ENCODE measurements at places on chromosomes 12 and 14. TPM values are rescaled to one million over a fixed set of nuclear protein-coding genes. Genes with fewer than 3 reads are reported as not detected.
A peak's percentile ranks its signal among the peaks of the same experiment; 100 is the strongest.

Gene CRIP1
- 13.2 TPM for polyA plus RNA-seq

Gene KRT86
- polyA plus RNA-seq: 0.30 TPM

Gene UNG
- 94.2 TPM for polyA plus RNA-seq

Gene OAS2
- 0.10 TPM for polyA plus RNA-seq

Gene SDR9C7
- polyA plus RNA-seq: 0.12 TPM

Gene BDKRB1
- not detected for polyA plus RNA-seq

Gene KRT73
- not detected for polyA plus RNA-seq

DNA sequence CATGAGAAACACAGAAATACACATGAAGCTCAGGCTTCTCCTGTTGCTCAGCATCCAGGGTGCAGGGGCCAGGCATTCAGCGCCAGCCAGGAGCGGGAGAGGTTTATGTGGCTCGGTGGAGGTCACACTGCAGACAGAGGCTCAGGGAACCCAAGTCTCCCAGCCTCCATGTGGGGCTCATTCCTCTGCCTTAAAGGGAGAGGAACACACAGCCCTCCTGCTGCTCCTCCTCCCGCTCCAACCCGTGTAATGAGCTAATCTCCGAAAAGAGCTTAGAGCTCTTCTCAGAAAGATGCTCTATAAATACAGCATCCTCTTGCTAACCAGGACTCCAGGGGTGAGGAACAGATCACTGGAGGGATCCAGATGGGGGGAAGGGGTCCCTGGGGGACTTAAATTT, 28.2 kb downstream of the FGF6 start:
- no peaks in the 10 kb centered on the region for H3K36me3 ChIP-seq
- H3K4me1 ChIP-seq: no peaks in the 10 kb centered on the region
- peak; percentile 23 for DNase-seq
- H3K27ac ChIP-seq: no peak overlapping the region
- H3K4me3 ChIP-seq: no peak overlapping the region
- H3K27me3 ChIP-seq: no peaks in the 10 kb centered on the region

DNA sequence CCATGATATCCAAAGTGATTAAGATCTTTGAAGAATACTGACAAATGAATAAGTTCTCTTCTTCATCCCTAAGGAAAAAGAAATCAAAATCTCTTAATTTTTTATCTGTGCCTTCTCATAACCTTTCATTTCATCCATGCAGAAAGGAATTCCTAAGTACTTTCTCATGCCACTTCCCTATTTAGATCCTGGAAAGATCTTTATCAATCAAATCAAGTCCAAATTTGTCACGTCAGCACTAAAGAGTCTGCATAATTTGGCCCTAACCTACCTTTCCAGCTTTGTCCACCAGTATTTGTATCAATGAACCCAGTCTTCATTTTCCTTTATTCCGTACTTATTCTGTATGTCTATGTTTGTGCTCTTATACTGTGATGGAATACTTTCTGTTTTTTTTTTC, 41.2 kb downstream of the VEZT start:
- peaks cover 9% of the 10 kb centered on the region for H3K4me1 ChIP-seq
- H3K4me3 ChIP-seq: no peak overlapping the region
- H3K27me3 ChIP-seq: no peaks in the 10 kb centered on the region
- no peak overlapping the region for H3K27ac ChIP-seq
- no peaks in the 10 kb centered on the region for H3K36me3 ChIP-seq
- no peak for DNase-seq

- no peak for DNase-seq
- no peak overlapping the region for H3K4me3 ChIP-seq
- peaks cover 19% of the 10 kb centered on the region for H3K27me3 ChIP-seq
- H3K4me1 ChIP-seq: no peaks in the 10 kb centered on the region
These were observed 6.8 kb upstream of the NR4A1 start for GRCh38 chr12:52044292-52044983.

- H3K27me3 ChIP-seq: no peaks in the 10 kb centered on the region
- DNase-seq: no peak
- no peak overlapping the region for H3K27ac ChIP-seq
- no peaks in the 10 kb centered on the region for H3K4me1 ChIP-seq
These were observed 237.2 kb downstream of the ITPR2 start for GRCh38 chr12:26595806-26596205.

DNA sequence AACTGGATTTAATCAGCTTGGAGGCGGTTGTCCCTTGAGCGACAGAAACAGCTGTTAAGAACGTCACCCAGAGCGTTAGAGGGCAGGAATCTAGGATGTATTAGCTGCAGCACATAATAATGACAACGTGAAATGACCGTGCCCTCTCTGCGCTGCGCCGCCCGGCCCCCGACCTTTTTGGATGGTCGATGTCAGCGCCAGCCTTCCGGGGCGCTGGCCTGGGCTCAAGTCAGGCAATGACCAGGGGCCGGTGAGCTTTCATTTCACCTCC, 427 bp upstream of the TMEM120B start:
- peak; percentile 62 for DNase-seq
- peaks cover 12% of the 10 kb centered on the region for H3K4me1 ChIP-seq
- peak overlapping the region; percentile 84 for H3K27ac ChIP-seq
- H3K27me3 ChIP-seq: no peaks in the 10 kb centered on the region

DNA sequence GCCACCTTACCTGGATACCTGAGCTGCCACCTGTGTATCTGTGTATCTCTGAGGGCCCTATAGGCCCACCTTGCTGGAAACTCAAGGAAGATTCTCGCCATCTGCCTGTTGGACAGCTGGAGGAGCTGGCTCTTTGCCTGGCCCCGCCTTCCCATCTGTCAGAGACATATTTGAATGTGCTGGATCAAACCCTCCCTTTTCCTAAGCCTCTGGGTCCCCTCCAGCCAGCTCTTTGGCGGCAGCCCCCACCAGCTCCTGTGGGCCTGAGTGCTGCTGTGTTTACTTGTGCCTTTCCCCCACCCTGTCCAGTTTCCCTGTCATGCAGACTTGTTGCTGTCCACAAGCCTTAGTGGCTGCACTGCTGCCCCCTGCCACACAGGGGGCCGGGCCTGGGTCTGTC, 55.9 kb upstream of the SRSF5 start:
- no peaks in the 10 kb centered on the region for H3K36me3 ChIP-seq
- no peak overlapping the region for H3K27ac ChIP-seq
- peaks cover 38% of the 10 kb centered on the region for H3K4me1 ChIP-seq
- DNase-seq: no peak
- no peak overlapping the region for H3K4me3 ChIP-seq

DNA sequence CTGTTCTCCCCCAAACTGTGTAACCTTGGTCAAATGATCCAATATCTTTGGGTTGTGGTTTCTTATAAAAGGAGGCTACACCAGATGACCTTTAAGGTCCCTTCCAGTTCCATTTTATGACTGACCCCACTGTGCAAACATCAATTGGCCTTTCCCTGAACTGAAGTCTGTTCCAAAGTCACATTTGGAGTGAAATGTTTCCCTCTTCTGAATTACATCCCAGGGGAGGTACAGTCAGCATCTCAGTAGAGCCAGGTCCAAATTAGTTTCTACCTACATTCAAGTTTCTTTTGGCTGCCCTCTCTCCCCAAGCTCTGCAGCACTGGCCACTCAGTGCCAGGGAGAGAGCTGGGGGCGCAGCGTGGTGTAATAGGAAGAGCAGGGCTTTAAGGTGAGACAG, 34.4 kb downstream of the LIMA1 start:
- H3K36me3 ChIP-seq: no peaks in the 10 kb centered on the region
- H3K27me3 ChIP-seq: no peaks in the 10 kb centered on the region

DNA sequence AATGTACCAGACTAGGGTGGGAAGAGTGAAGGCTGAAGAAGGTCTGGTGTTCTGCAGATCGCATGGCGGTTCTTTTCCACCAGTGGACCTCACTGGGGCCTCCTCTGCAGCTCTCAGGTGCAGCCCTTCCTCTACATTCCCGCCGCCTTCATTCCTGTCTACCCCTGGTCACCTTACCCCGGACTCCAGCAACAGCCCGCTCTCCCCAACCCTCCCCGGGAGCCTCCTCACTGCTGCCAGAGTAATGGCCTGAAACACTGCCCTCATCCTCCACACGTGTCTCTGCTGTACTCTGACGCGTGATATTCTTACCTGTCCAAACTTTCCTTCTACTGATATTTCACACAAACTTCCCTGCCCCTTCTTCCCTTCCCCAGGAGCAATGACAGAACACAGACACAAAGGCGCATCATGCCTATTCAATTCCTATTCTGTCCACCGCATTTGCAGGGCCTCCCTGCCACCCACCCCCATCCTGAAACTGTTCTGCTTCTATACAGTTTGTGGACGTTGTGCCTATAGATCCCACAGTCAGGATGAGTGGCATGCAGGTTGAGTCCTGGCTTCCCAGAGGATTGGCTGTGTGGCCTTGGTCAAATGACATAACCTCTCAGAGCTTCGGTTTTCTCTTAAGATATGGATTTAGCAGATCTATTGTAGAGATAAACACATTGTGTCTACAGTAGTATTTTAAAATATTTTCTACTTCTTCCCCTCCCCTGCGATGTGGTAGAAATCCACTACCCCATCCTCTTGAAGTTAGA, 1.7 kb upstream of the NUAK1 start:
- peak overlapping the region; percentile 95 for H3K27ac ChIP-seq
- no peak for DNase-seq
- H3K4me3 ChIP-seq: peak overlapping the region; percentile 82
- peaks cover 11% of the 10 kb centered on the region for H3K27me3 ChIP-seq
- H3K4me1 ChIP-seq: peaks cover 56% of the 10 kb centered on the region

- H3K4me3 ChIP-seq: no peak overlapping the region
- no peak for DNase-seq
- no peak overlapping the region for H3K27ac ChIP-seq
- H3K27me3 ChIP-seq: no peaks in the 10 kb centered on the region
- H3K4me1 ChIP-seq: no peaks in the 10 kb centered on the region
These were observed 171.0 kb upstream of the PZP start for GRCh38 chr12:9379023-9379742.

GRCh38 chr14:66955159-66955558, 234.1 kb upstream of the GARIN2 start:
- peaks cover 3% of the 10 kb centered on the region for H3K36me3 ChIP-seq
- no peaks in the 10 kb centered on the region for H3K4me1 ChIP-seq
- no peak for DNase-seq
- H3K4me3 ChIP-seq: no peak overlapping the region

GRCh38 chr12:46453428-46453827, 80.9 kb upstream of the SLC38A2 start:
- H3K27ac ChIP-seq: no peak overlapping the region
- peaks cover 19% of the 10 kb centered on the region for H3K4me1 ChIP-seq
- no peaks in the 10 kb centered on the region for H3K36me3 ChIP-seq
- no peak overlapping the region for H3K4me3 ChIP-seq

GRCh38 chr12:2654741-2655140, 140.0 kb upstream of the FKBP4 start:
- no peak for DNase-seq
- no peaks in the 10 kb centered on the region for H3K36me3 ChIP-seq
- no peak overlapping the region for H3K27ac ChIP-seq
- H3K4me1 ChIP-seq: no peaks in the 10 kb centered on the region
- H3K4me3 ChIP-seq: no peak overlapping the region

DNA sequence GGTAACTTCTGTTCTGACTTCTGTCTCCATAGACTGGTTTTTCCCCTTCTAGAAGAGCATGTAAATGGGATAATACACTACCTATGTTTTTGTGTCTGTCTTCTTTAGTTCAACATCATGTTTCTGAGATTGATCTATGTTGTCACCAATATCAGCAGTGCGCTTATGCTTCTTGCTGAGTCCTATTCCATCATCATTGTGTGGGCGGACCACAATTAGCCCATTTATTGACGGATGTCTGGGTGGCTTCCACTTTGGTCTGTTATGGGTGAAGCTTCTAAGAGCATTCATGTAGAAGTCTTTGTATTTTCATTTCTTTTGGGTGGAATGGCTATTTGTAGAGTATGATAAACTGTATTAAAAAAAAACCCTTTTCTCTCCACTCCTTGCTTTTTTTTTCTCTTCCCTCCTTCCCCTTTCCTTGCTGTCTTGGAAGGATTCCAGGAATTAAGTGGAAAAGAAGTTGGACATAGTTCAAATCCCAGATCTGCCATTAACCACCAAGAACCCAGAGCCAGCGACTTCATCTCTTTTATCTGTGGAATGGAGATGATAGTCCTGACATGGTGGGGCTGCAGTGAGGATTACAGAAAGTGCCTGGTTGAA, 7.0 kb upstream of the SERPINA1 start:
- no peak for DNase-seq
- H3K27ac ChIP-seq: no peak overlapping the region
- H3K27me3 ChIP-seq: no peaks in the 10 kb centered on the region
- no peaks in the 10 kb centered on the region for H3K36me3 ChIP-seq

GRCh38 chr14:71487941-71488340, 444.3 kb upstream of the RGS6 start:
- no peak for DNase-seq
- H3K27me3 ChIP-seq: no peaks in the 10 kb centered on the region
- no peaks in the 10 kb centered on the region for H3K36me3 ChIP-seq
- H3K27ac ChIP-seq: no peak overlapping the region

DNA sequence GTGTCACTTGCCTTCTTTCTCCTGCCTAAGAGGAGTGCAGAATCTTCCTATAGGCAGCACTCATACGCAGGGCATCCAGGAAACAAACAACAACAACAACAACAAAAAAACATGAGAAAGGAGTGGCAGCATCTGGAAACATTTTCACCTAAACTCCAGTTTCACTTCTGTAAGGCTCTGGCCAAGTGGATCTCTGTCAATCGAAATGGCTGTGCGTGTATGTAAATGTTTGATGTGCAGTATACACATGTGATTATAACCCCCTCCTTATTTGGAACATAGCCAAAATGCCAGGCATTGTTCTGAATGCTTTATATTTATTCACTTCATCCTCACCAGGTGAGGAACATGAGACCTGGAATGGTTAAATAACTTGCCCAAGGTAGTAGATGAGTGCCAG, 76.8 kb downstream of the COX16 start:
- peaks cover 34% of the 10 kb centered on the region for H3K4me1 ChIP-seq
- H3K27me3 ChIP-seq: no peaks in the 10 kb centered on the region
- 0 out of 2 replicates have a peak, but pooled peaks cover 5% of the 10 kb centered on the region for H3K36me3 ChIP-seq
- peak overlapping the region; percentile 35 for H3K27ac ChIP-seq

DNA sequence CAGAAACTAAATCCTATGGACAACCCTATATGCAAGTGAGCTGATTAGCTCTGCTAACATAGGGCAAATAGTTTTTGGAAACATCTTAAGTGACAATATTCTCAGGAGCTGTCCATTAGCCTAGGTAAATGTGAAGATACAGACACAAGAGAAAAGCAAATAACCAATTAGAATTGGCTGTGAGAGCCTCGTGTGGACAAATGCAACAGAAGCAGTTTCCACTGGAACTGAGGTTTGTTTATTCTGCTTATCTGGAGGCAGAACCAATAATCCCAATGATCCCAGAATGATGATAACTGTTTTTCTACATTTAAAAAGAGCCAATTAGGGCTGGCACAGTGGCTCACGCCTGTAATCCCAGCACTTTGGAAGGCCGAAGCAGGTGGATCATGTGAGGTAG, 43.2 kb upstream of the YAF2 start:
- no peak for DNase-seq
- H3K27ac ChIP-seq: no peak overlapping the region
- no peaks in the 10 kb centered on the region for H3K36me3 ChIP-seq
- no peaks in the 10 kb centered on the region for H3K27me3 ChIP-seq
- H3K4me1 ChIP-seq: no peaks in the 10 kb centered on the region

Data from GM23338 (cell line).